ENCODE measurements at places on chromosomes 4 and X.

DNA sequence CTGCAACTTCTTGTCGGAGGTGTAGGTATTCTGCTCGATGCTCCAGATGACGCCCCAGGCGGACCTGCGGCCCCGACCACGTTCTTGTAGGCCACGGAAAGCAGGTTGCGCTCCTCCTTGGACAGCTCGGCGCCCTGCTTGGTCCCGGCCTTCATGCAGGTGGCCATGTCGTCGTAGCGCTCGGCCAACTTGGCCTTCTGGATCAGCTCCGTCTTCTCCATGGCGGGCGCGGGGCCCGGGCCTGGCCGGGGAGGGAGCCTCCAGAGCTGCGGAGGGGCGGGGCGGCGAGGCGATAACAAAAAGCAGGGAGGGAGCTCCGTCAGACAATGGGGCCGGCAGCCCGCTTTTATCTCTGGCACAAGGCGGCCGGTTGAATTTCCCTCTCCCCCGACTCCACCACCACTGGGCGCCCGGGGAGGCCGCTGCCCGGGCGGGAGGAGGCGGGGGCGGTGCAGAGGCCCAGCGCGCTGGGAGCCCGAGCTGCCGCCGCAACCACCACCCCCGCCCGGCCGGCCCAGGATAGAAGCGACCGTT is 28.3 kb upstream of the DRP2 start:
- no peak for ATAC-seq

DNA sequence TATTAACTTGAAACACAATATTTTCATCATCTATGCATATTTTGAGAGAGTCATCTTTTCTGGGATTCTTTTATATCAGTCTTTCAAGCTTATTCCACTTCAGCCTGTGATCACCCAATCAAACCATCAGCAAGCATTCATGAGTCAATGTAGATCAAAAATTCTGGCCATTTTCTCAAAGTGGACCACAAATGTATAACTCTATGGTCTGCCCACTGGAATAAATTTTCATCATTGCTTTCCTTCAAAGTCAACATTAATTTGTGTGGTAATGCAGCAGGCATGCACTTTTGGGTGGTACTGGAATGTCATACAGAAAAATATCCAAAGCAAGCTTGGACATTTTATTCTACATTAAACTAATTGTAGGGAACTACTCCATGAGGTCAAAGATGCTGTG is 1013.0 kb downstream of the STIM2 start:
- ATAC-seq = no peak

- no peak for ATAC-seq
Observed at GRCh38 chrX:136021903-136022302, 36.7 kb downstream of the SLC9A6 start.

GRCh38 chrX:72258174-72258573 is 18.9 kb downstream of the RPS4X start:
- no peak for ATAC-seq

DNA sequence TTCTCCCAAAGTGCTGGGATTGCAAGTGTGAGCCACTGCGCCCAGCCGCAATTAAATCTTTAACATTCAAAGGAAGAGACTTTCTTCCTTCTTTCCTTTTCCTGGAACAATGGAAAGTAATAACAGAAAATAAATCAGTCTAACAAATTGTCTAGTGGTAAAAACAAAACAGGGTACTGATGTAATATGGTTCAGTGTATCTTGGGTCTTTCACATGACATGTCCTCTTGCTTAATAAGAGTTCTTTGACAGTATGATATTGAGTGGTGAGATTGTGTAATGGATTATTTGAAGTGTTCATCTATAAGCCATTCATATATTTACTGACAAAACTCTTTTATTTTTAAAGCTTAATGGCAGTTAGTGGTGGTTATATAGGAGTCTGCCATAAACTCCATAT is 256.6 kb downstream of the SPRY1 start:
- no peak for ATAC-seq

DNA sequence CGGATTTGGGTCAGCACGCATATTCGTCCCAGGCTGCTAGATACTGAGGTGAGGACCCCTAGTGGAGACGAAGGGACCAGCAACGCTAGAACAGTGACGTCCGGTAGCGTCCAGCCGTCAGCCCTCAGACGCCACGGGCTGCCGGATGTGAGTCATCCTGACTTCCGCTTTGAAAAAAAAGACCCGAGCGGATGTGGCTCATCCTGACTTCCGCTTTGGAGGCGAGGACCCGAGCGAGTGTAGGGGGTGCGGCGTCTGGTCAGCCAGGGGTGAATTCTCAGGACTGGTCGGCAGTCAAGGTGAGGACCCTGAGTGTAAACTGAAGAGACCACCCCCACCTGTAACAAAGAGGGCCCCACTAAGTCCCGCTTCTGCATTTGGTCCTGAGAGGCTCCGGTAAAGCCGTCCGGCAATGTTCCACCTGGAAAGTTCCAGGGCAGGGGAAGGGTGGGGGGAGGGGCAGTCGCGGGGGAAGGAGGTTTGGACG is at the start of gene MAGEB2:
Gene MAGEB2 (plus strand): TSS at position 207 of the 487 bp plus-strand sequence. CDS start 3,018 bp downstream, outside the sequence.
- no peak for ATAC-seq

DNA sequence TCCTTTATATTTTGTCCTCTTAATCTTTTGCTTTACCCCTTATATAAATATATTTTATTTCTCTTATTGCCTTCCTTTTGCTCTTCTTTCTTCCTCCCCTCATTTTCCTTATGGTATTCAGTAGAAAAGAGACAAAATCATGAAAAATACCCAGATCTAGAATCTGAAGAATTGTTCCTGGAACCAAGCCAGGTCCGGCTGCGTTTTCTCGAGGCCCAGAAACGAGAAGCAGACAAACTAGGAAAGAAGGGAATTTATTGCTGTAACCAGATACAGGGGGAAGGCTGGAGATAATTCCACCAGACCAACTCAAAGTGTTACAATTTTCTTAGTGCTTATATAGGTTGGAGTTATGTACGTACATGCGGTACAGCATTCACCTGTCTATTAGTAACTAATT is 328.7 kb downstream of the GABRG1 start:
- no peak for ATAC-seq

- peak; percentile 2 for ATAC-seq
Observed at GRCh38 chrX:107673431-107673830, 45.1 kb downstream of the PRPS1 start.

GRCh38 chr4:88991746-88992145 is 65.2 kb downstream of the FAM13A start:
- no peak for ATAC-seq

Measured in activated CD4-positive, CD25-positive, alpha-beta regulatory T cell treated with anti-CD3 and anti-CD28 coated beads, Interleukin-2, amount 50 U/mL, for 24 hours (primary cell).